Activated naive CD4-positive, alpha-beta T cell (primary cell): ENCODE measurements at places on chromosomes 4 and X.

DNA sequence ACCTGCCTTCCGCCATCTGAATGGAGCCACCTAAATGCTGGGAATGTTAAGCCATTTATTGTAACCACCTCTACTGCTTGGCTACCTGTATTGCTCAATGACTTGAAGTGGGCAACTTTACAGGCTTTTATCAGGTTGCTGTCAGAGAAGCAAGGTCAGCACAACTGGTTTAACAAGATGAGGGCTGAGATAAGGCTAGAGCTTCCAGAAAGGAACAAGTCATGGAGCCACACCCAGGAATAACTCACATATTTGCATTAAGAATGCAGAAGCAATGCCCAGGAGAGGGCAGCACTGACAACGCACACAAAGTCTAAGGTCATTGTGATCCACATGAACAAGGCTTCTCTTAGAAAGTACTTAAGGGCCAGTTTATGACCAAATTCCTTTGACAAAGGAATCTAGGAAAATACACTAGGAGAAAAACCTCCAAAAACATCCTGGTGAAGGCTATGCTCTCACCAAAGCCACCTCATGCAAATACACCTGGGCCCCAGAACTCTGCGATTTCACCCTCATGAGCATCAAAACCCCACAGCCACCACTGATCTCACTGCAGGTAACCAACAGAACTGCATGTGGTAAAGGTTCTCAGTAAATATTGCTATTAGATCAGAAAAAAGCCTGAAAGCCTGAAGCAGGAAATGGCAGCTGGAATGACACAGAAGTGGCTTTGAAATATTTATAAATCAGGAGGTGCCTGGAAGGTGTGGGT is 15.0 kb upstream of the STS start:
- no peak for DNase-seq

GRCh38 chrX:46576458-46576857 is 2.9 kb downstream of the CHST7 start:
- no peak for DNase-seq

DNA sequence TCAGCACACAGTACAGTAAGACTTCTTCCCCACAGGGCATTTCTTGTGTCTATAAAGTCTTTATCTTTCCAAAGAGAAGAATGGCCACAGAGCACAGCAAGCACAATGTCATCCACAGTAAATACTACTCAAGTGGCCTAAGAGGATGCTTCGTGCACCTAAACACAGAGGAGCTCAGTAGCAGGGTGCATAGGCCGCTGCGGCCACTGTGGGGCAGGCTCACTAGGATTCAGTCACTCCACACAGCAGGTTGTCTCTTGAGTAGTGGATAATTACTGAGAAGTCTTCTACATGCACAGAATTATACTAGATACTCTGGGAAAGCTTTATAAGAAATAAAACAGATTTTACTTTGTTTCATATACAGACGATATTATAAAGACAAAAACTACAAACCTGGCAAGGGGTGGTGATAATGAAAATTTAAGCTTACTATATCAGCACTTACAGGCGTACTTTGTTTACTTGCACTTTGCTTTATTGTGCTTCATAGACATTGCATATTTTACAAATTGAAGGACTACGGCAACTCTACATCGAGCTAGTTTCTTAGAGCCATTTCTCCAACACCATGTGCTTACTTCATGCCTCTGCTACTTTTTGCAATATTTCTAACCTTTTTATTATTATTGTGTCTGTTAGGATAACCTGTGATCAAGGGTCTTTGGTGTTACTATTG is 78.5 kb downstream of the PRDM5 start:
- DNase-seq = no peak

- no peak for DNase-seq
These were observed 60.9 kb downstream of the CLOCK start for GRCh38 chr4:55485821-55486220.

DNA sequence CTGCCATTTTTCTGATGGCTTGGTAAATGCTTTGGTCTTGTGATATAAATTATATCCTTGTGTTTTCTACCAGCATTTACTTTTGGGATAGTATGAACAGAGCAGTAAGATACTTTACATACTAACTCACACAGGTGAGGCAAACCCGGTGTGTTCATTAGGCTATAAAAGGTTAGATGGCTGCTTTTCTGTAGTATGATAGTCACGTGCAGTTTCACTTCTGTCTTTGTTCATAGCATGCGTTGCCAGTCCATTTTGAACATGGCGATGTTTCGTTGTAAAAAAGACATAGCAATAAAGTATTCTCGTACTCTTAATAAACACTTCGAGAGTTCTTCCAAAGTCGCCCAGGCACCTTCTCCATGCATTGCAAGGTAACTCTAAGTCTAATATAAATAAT is 88.4 kb downstream of the KLHL8 start:
- no peak for DNase-seq

- no peak for DNase-seq
These were observed 47.5 kb upstream of the SCRG1 start for GRCh38 chr4:173446416-173446815.

DNA sequence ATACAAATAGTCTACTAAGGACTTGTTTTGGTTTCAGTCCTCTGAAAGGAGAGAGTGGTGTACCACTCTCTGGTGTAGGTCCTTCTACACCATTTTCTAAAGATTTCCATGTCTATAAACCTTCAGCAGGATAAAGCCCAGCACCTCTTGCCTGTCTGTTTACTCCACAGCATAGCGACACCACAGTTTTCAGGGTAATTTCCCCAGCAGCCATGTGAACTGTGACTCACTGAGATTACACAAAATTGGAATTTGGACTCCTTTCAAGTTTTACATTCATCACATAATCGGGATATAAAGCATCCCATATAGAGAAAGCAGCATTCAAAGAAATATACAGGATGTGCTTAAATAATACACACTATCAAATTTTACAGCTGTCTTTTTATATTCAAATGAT is 229.6 kb downstream of the PRDM5 start:
- no peak for DNase-seq

- no peak for DNase-seq
These were observed 58.5 kb upstream of the CLCN4 start for GRCh38 chrX:10098270-10098713.
